ENCODE measurements at places on chromosomes 6 and 20.

DNA sequence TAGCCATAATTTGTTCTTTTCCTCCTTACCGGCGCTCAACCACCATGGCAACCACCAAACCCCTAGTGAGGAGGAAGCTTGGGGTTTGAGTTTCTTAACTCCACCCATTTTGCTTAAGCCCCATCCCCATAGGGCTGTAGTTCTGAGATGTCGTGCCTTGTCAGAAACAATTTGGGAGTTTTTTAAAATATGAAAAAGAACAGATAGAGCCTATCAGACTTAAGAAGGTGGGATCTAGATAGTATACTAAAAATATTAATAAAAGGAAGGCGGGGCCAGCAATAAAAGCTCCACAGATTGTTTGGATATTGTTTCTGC is 5.6 kb downstream of the BRD2 start:
- DNase-seq: no peak

GRCh38 chr6:16067568-16067967 is 61.3 kb upstream of the MYLIP start:
- DNase-seq: no peak

- DNase-seq: no peak
Observed at GRCh38 chr20:14838663-14839628, 501.5 kb upstream of the FLRT3 start.

DNA sequence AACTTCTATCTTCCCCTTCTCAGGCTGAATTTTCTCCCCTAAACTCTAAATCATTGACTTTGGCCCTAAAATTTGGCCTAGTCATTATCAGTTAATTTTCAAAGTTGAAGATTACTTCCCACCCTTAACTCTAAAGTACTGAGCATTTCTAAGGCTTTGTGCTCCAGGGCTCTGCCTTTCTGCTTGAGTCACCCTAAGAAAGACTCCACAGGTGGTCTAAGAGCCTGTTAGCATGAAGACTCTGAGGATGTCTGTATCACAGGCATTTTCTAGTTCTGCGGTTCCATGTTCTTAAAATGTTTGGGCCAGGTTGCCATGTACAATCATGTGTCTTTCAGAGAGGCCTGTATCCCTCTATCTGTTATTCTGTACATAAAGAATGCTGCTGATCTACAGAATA is 808.1 kb upstream of the MANEA start:
- DNase-seq: no peak

DNA sequence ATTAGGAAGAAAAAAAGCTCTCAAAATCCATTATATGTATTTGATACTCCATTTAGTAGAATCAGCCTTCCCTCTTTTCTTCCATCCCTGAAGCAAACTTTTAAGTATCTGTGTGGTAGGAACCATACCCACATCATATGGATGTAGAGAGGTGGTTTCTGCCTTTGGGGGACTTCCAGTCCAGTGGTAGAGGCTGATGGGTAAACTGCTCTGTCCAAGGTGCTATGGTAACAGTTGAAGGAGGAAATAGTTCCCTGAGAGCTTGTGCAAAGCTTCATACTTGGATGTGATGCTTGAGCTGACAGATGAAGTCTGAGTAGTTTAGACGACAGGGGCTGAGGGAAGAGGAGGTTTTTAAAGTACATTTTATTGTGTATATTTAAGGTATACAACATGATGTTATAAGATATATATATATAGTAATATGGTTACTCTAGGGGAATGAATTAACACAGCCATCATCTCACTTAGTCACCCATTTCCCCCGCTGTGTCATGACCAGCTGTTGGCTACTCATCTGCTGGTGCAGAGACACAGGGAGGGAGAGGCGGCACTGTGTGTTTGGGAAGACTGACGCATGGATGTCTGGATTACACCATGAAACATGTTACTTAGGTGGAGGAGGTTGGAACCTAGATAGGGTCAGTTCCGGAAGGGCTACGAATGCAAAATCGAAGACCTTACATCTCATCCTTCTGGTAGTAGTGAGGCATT is 185.2 kb downstream of the FARS2 start:
- DNase-seq: no peak

- no peak for DNase-seq
Observed at GRCh38 chr6:96391776-96392360, 129.7 kb upstream of the UFL1 start.

DNA sequence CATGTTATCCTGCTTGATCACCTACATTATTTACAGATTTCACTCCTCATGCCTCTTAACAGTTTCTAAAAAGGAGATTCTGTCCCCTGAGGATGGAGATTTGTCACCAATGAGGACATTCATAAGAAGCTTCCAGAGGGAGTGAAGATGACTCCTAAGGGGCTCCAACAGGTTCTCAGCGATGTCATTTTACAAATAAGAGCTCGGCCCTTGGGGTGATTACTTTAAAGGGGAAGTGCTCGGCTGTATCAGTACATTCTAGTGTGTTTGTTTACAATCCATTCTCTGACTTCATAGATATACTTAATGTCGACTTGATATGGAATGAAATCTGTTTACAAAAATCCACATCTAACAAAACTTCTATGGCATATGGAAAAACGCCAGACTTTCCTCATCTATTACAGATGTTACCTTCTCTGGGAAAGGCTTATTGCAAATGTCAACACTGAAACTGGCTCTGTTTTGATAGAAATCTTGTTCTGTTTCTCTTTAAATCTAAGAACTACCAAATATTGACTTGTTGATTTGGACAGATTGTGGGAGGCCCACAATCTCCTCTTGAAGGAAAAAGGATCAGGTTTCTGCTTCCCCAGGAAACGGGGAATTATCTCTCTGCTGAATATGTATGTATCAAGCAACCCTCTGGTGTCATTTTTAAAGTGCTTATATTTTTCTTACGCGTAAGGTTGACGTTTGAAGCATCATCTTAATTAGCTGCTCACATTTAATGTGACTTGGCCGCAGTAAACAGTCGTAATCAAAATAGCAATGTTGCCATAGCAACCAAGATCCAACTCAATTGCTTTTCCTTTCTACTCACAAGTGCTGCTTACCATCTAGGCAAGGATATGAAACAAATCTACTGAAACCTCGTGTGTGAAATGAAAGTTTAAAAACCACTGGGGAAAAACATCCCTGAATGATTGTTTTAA is 95.7 kb downstream of the SHLD1 start:
- DNase-seq: no peak

DNA sequence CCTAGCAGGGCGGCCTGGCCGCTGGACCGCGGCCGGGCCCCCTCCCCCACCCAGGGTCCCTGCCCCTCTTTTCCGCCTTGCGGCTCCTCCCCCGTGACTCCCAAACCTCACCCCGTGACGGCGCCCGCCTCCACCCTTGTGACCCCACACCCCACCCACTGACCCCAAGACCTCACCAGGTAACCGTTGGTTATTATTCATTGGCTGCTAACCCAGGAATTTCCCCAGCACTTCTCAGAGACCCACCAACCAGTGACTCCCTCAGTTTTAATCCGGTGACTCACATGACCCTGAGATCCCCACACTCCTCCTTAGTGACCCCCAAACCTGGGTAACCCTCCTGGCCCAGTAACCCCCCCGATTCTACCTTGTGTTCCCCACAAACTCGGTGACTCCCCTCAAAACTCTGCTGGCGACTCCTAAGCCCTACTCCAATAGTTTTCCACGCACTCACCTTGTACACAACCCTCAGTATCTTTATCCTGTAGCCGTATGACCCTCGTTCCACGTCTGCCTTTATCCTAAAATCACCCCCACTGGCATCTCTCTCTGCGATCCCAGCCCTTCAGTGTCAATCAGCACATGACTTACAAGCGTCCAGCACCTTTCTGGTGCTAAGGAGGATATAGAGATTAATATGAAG is 534 bp downstream of the ZNF76 start:
- DNase-seq: peak; percentile 72

GRCh38 chr20:62022575-62023139 is 43.0 kb downstream of the TAF4 start:
- no peak for DNase-seq

GRCh38 chr20:11976966-11977365 is 59.3 kb downstream of the BTBD3 start:
- no peak for DNase-seq
